ENCODE measurements at places on chromosomes 16 and 17. TPM values are rescaled to one million over a fixed set of nuclear protein-coding genes. Genes with fewer than 3 reads are reported as not detected.
A peak's percentile ranks its signal among the peaks of the same experiment; 100 is the strongest.

Gene TEKT5
- not detected for total RNA-seq

Gene METTL16
- 12.0 TPM for total RNA-seq

Gene SOX8
- 0.89 TPM for total RNA-seq

GRCh38 chr16:81752876-81753227, 26.2 kb upstream of the PLCG2 start:
- no peaks in the 10 kb centered on the region for H3K4me1 ChIP-seq
- no peaks in the 10 kb centered on the region for H3K36me3 ChIP-seq
- no peak for DNase-seq
- no peak overlapping the region for H3K4me3 ChIP-seq
- H3K27ac ChIP-seq: no peak overlapping the region

GRCh38 chr16:77711775-77712174, 10.5 kb upstream of the NUDT7 start:
- H3K4me1 ChIP-seq: no peaks in the 10 kb centered on the region
- H3K27me3 ChIP-seq: peaks cover 15% of the 10 kb centered on the region
- no peak overlapping the region for H3K4me3 ChIP-seq

DNA sequence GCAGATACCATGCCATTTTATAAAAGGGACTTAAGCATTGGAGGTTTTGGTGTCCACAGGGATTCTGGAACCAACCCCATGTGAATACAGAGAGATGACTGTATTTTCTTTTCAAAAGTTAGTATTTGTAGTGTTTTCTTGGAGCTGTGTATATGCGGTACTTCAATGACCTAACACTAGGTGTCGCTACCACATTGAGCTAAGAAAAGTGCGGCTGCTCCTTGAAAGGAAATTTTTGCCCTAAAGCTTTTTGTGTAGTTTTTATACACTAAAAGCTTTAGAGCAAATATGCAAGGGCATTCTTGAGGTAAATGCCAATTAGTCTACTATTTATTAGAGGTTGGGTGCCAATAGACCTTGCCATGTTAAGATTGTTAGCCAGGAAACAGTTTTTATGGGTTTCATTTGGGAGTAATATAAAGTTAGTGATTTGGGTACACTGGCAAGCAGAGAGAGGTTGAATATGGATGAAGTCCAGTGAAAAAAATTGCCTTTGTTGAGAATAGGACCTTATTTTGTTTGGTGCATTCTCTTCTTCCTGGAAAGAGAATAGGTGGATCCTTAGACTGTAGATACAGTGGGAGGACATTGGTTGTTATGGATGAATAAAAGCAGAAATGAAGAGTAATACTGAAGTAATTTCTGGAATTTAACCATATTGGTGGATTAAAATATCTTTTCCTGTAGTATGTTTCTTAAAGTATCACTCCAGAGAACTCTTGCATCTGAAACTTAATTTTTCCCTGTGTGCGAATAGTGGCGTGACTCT, 43.3 kb downstream of the BCAS3 start:
- H3K36me3 ChIP-seq: no peaks in the 10 kb centered on the region
- DNase-seq: peak; percentile 76
- H3K4me3 ChIP-seq: no peak overlapping the region
- H3K27me3 ChIP-seq: no peaks in the 10 kb centered on the region
- peaks cover 13% of the 10 kb centered on the region for H3K4me1 ChIP-seq

- H3K27ac ChIP-seq: no peak overlapping the region
- H3K36me3 ChIP-seq: 0 out of 2 replicates have a peak, but pooled peaks cover 4% of the 10 kb centered on the region
- no peak overlapping the region for H3K4me3 ChIP-seq
- no peak for DNase-seq
Measured at GRCh38 chr17:80825471-80826345, 165.9 kb upstream of the CHMP6 start.

DNA sequence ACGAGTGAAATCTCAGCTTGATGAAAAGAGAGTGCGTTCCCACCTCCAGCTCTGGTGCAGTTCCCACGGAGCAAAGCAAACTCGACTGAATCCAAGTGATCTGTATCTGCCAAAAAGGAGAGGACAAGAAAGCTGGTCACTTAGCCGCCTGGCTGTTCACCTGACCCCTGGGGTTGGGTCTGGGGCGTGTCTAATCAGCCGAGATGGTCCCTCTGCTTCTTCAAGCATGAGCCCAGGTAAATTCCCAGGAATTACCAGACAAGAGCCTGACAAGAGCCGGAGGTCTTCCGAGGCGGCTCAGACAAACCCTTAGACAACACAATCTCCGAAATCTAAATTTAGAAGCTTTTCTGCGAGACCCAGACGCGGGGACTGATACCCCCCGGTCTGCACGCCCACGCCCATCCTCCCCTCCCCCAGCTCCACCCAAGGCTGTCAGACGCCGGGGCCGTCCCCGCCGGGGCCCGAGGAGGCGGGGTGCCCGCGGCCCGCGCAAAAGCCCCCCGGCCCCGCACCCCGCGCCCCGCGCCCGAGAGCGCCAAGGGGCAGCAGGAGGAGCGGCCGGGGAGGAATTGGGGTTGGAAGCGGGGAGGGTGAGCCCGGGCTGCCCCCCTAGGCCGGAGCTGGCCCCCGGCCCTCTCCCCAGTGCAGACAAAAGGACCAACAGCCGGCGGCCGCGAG, 674 bp downstream of the ZNF821 start:
- peak; percentile 43 for DNase-seq
- no peaks in the 10 kb centered on the region for H3K36me3 ChIP-seq
- H3K4me3 ChIP-seq: peak overlapping the region; percentile 91

DNA sequence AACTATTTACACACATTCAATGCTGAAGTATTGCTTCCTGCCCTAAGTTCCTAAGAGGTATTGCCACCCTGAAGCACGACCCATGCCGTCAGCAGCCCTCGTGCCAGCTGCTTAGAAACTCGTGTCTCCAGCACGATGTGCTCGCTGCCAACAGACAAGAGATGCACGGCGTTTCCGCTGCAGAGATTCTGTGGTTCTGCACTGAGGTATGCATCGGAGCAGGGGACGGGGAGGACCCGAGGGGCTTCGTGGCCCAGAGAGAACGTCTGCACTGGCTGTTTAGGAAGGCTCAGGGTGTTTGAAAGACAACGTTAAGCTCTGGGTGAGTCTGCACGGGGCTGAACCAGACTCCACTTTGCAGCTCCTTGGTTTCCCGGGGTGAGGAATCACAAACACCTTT, 82.7 kb upstream of the CREBBP start:
- peak; percentile 20 for DNase-seq
- H3K4me1 ChIP-seq: peaks cover 8% of the 10 kb centered on the region
- H3K36me3 ChIP-seq: no peaks in the 10 kb centered on the region
- H3K27me3 ChIP-seq: no peaks in the 10 kb centered on the region
- no peak overlapping the region for H3K27ac ChIP-seq
- H3K4me3 ChIP-seq: no peak overlapping the region

- H3K36me3 ChIP-seq: no peaks in the 10 kb centered on the region
- peaks cover 23% of the 10 kb centered on the region for H3K27me3 ChIP-seq
- no peaks in the 10 kb centered on the region for H3K4me1 ChIP-seq
- no peak overlapping the region for H3K4me3 ChIP-seq
Measured at GRCh38 chr16:57823836-57824235, 21.5 kb upstream of the KIFC3 start.

DNA sequence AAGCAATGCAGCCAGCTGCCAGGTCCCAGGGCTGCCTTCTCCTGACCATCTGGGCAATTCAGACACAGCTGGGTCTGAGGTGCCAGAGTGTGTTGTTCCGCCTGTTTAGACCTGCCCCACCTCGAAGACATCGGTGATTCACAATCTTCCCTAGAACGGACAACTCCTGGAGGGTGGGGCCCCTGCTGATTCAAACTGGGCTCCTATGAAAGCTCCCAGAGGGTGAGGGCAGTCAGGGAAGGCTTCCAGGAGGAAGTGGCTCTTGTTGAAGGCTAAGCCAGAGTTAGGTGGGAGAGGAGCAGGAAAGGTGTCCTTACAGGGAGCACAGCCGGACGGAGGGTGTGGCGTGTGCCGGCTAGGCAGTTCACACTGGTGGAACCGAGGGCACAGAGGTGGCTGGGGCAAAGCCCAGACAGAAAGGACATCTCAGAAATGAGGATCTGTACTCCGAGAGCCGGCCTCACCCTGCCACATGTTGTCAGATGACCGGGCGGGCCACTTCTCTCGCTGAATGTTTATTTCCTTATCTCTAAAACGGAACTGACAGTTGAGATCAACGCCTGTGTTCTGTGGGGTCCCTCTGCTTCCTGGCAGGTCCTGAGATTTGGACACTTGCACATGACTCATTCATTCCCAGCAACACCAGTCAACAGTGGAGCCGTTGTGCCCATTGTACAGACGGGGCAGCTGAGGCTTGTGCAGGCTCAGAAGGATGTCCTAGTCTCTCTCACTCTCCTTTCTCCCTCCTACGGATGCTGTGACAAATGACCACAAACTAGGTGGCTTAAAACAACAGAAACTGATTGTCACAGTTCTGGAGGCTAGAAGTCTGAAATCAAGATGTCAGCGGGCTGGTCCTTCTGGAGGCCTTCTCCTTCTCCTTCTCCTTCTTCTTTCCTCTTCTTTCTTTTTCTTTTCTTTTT, 26.9 kb upstream of the LITAF start:
- H3K4me3 ChIP-seq: no peak overlapping the region
- no peak overlapping the region for H3K27ac ChIP-seq
- H3K4me1 ChIP-seq: peaks cover 8% of the 10 kb centered on the region
- no peaks in the 10 kb centered on the region for H3K36me3 ChIP-seq
- DNase-seq: no peak

GRCh38 chr16:89020068-89020924, 43.3 kb upstream of the CBFA2T3 start:
- no peak overlapping the region for H3K27ac ChIP-seq
- no peak overlapping the region for H3K4me3 ChIP-seq
- H3K4me1 ChIP-seq: no peaks in the 10 kb centered on the region
- no peak for DNase-seq
- H3K36me3 ChIP-seq: no peaks in the 10 kb centered on the region
- peaks cover 8% of the 10 kb centered on the region for H3K27me3 ChIP-seq
